ENCODE measurements at places on chromosomes 3 and 15.

GRCh38 chr3:169955406-169955805 is 11.2 kb upstream of the SEC62 start:
- no peak for DNase-seq

- no peak for DNase-seq
Measured at GRCh38 chr3:114025451-114025850, 30.9 kb downstream of the CCDC191 start.

DNA sequence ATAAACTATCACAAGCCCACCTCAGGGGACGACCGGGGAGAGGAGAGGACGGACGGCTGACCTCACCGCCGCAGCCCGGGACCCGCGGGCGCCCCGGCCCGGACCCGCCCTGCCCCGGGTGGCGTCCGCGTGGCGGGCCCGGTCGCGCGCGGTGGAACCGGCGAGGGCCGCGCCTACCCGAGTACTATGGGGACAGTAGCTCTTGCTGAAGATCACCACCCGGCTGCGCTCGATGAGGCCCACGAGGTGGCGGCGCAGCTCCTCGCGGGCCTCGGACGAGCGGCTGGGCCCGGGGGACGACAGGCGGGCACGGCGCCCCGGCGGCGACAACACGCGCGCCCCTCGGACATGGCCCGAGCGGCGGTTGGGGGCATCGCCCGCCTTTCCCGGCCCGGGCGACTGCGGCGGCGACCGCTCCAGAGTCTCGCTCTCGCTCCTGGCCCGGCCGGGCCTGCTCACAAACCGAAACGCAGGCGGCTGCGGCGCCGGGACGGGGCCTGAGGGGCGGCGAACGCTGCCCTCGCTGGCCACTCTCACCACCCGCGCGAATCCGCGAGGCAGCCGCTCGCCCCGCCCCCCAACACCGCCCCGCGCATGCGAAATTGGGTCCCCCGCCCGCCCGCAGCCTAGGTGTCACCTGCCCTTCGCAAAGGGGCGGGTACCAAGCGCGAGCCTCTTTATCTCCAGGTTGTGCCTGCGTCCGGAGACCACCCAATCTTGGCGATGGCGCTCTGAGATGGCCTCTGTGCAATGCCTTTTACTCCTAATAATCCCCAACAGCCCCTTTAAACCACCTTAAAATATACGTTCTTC is at the start of gene TXNRD3:
Gene TXNRD3 (minus strand): TSS at position 554 of the 813 bp plus-strand sequence.
- DNase-seq = peak; percentile 64

- no peak for DNase-seq
Measured at GRCh38 chr3:72630969-72631344, 217.3 kb downstream of the SHQ1 start.

- DNase-seq = no peak
Measured at GRCh38 chr3:176953106-176954060, 243.9 kb downstream of the TBL1XR1 start.

GRCh38 chr15:28915041-28915810 is 29.5 kb downstream of the APBA2 start:
- DNase-seq = no peak

DNA sequence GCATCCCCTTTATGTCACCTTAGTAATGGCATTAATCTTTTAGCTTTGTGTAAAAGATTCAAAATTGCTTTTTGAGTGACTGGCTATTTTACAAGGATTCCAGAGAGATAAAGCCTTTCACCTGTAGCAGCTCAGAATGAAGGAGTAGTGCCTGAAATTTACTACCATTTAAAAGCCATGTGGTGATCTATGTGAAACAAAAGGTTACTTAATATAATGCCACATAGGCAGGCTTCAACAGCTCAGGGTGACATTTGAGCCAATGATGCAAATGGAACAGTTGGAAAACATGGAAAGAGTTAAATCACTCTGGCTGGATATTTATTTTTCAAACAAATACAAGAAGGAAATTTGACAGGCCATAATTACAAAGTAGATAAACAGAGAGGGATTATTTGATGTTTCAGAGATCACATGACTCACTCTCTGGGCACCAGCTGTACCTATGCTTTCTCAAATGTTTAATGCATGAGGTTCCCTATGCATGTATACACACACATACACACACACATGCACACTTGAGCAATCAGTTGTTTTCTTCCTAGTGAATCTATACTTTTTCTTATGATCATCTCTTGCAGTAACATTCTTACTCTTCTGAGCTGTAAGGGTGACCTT is 171.5 kb downstream of the ZMAT3 start:
- DNase-seq = no peak

DNA sequence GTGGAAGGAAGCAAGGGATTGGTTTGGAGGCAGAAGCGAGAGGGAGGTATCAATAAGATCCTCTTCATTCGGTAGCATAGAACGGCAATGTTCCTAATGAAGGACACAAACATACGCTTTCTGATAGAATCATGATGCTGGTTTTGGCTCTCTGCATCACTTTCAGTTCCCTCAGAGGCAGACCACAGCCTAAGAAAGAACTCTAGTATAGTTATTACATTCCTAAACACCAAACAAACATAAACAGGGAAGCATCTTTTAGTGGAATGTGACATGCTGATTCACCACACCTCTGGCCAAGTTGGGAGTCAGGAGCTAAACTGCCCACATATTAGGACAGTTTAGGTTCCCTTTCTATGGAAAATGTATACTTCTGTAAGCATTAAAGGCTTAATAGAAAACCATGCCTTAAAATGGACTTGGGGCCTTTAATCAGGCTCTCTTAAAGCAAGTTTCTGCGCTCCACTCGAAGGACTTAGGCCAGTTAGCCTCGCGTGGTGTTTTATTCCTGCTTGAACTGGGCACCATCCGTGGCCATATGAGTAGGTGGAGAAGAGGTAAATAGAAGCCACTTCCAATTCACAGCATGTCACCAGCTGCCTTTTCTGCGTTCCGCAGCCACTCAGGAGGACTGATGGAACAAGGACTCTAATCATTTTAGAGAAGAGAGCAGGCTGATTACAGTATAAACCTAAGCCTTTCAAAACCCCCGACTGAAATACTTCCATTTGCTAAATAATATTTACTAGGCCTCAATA is 53.7 kb downstream of the CD47 start:
- no peak for DNase-seq

- DNase-seq = no peak
Measured at GRCh38 chr3:20125897-20126296, 60.1 kb downstream of the SGO1 start.

DNA sequence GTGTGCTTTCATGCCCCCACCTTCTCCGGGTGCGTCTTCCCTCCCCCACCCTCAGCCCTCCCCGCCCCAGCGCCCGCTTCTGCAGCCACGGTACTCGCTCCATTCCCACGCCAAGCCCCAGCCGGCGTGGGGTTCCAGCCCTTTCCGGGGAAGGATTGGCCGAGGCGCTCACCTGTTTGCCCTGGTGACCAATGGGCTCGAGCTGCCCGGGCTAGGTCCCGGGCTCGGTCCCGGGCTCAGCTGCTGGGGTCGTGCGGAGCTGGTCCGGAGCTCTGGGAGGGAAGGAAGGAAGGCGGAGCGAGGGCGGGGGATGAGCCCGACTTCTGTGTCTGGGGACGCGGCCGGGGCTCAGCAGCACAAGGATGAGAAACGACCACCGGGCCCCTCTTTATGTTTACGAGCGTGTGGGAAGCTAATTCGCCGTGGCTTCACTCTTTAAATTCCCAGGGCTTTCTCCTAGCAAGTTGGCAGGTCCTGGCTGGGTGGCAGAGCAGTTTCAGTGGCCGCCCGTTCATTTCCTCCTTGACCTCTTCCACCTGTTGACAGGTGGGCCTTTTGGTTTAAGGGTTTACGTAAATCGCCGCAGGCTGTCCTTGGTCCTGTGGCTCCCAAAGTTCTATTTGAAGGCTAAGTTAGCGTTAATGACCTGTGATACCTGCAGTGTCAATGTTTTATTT is at the start of gene IGSF10:
Gene IGSF10 (minus strand): TSS at position 288 of the 677 bp plus-strand sequence. CDS start 2,352 bp downstream, outside the sequence.
- no peak for DNase-seq

DNA sequence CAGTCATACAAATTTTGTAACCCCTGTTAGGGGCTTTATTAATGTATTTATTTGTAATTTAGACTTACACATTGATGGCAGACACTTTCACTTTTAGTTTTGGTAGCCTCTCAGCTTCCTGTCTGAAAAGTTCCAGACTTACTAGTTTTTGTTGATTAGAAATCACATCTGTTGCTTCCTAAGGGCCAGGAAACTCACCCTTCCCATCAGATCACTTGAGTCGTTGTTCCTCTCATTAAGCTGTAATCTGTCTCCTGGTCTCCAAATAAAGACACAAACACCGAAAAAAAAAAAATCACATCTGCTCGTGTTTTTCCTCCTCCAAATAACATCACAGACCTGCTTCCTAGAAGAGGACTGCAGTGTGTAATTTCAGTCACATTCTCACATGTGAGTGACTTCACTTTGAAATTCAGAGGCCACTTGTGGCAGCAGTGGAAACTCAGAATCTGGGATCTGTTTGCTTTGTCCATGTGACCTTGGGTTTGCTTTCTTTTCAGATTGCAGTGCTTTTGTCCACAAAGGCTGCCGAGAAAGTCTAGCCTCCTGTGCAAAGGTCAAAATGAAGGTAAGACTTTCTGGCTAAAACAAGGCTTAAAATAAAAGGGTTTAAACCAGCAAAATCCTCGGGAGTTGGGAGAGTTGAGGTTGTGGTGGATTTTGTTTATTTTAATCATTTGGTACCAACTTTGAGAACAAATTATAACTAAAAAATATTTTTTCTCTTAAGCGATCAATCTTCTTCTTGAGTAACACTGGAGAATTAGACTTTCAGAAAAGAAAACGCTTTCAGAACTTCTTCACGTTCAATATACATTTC is 87.0 kb downstream of the KLHL25 start:
- DNase-seq = peak; percentile 64

- DNase-seq = no peak
Measured at GRCh38 chr3:46649436-46649835, 37.1 kb downstream of the FAM240A start.
